B cell (primary cell): ENCODE measurements at places on chromosomes 7 and 10. TPM values are rescaled to one million over a fixed set of nuclear protein-coding genes. Genes with fewer than 3 reads are reported as not detected.

- no peaks in the 10 kb centered on the region for H3K36me3 ChIP-seq
- H3K27me3 ChIP-seq, result no peaks in the 10 kb centered on the region
- no peak overlapping the region for H3K27ac ChIP-seq
- no peak for DNase-seq
- no peaks in the 10 kb centered on the region for H3K4me1 ChIP-seq
These were observed 1310.8 kb downstream of the XPNPEP1 start for GRCh38 chr10:108612485-108612884.

GRCh38 chr7:156039971-156040677 lies 227.9 kb upstream of the SHH start:
- H3K36me3 ChIP-seq, result no peaks in the 10 kb centered on the region
- no peak overlapping the region for H3K27ac ChIP-seq
- no peak overlapping the region for H3K4me3 ChIP-seq
- no peaks in the 10 kb centered on the region for H3K4me1 ChIP-seq
- peak; percentile 31 for DNase-seq
- no peaks in the 10 kb centered on the region for H3K27me3 ChIP-seq

- H3K4me1 ChIP-seq, result peaks cover 19% of the 10 kb centered on the region
- no peak overlapping the region for H3K27ac ChIP-seq
- H3K4me3 ChIP-seq, result no peak overlapping the region
- no peaks in the 10 kb centered on the region for H3K27me3 ChIP-seq
These were observed 9.5 kb downstream of the GHRHR start for GRCh38 chr7:30973292-30973691.

DNA sequence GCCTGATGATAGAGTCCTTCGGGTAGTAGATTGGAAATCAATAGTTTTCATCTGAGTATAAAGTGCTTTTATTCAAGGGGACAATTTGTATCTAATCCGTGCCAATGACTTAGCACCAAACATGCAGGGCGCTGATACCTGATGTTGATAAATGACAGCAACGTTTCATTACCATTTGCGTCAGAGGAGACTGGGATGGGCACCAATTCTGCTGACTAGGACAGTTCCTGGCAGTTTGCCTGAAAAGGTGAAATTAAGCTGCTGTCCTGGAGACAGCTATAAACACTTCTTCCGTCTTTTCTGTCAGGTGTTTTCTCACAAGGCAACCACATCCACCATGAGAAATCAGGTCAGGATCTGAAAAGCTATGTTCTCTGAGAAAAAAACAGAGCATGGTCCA lies 1136.4 kb downstream of the TYW1 start:
- no peak overlapping the region for H3K4me3 ChIP-seq
- no peak for DNase-seq
- H3K4me1 ChIP-seq, result no peaks in the 10 kb centered on the region
- H3K27me3 ChIP-seq, result no peaks in the 10 kb centered on the region
- no peak overlapping the region for H3K27ac ChIP-seq

GRCh38 chr10:3761021-3761686 lies 23.9 kb downstream of the KLF6 start:
- H3K4me3 ChIP-seq, result no peak overlapping the region
- peaks cover 66% of the 10 kb centered on the region for H3K4me1 ChIP-seq
- H3K27me3 ChIP-seq, result no peaks in the 10 kb centered on the region
- H3K36me3 ChIP-seq, result no peaks in the 10 kb centered on the region
- peak overlapping the region; percentile 82 for H3K27ac ChIP-seq

DNA sequence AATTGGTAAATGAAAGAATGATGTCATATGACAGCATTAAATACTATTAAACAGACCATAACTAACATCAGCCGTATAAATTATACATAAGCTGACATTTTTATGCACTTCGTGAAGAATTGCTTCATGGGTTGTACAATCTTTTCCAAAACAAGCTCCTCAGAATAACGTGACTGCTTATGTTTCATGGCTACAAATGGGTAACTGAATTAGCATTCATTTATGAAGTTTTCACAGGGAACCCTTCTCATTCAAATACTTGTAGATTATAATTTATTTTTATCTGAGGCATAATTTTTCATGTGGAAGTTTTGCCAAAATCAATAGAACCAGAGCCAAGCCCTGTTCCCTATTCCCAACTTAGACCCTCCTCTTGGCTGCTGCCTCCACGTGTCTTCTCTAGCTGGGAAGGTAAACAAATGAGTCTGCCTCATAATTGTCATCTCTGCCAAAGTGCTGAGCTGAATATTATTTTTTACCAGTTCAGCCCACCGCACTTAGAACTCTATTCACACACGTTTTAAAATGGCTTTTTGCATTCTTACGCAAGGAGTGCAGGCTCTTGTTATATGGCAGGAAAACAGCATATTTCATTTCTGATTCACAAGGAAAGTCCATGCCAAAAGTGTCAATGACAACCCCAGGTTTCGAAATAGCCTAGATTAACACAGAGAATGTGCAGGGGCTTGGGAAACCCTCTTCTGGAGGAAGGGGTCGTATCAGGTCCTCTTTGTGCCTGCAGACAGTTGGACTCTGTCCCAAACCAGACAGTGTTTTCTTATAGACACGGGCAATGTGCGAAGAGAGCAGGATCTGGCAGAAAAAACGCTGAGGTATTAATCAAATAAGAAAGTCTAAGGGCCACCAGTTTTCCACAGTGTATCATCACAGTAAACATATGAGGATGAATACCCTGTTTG lies 370.7 kb upstream of the MGMT start:
- H3K36me3 ChIP-seq, result no peaks in the 10 kb centered on the region
- no peak overlapping the region for H3K27ac ChIP-seq
- no peak overlapping the region for H3K4me3 ChIP-seq
- no peak for DNase-seq
- no peaks in the 10 kb centered on the region for H3K27me3 ChIP-seq

DNA sequence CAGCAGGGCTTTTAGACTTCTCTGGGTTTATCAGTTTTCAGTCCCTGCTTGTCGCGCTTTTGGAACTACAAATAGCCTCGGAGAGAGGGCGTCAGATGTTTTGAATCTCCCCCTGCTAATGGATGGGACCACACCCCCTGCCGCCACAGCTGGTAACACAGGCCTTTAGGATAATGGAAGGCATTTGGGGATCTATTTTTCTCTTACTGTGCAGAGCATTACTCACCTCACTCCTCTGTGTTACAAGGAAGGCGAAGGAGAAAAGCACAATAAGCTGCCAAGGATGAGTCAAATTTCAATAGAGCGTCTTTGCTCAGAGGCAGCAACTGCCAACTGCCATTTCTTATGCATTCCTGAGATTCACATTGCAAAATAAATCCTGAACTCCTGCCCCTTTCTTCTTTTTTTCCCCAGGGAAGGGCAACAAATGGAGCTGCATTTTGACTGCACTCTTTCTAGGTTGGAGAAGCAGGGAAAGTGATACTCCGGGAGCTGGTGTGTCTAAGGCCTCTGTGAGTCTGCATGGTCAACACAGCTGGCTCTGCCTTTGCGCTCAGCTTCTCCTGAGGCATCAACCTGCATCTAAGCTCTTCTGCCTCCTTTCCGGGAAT lies 31.5 kb upstream of the SMNDC1 start:
- H3K36me3 ChIP-seq, result no peaks in the 10 kb centered on the region
- DNase-seq, result no peak
- H3K27me3 ChIP-seq, result no peaks in the 10 kb centered on the region
- no peak overlapping the region for H3K4me3 ChIP-seq

- H3K4me1 ChIP-seq, result no peaks in the 10 kb centered on the region
- no peaks in the 10 kb centered on the region for H3K27me3 ChIP-seq
- H3K36me3 ChIP-seq, result no peaks in the 10 kb centered on the region
- no peak for DNase-seq
- no peak overlapping the region for H3K27ac ChIP-seq
These were observed 712.1 kb downstream of the PHTF2 start for GRCh38 chr7:78510580-78511188.

DNA sequence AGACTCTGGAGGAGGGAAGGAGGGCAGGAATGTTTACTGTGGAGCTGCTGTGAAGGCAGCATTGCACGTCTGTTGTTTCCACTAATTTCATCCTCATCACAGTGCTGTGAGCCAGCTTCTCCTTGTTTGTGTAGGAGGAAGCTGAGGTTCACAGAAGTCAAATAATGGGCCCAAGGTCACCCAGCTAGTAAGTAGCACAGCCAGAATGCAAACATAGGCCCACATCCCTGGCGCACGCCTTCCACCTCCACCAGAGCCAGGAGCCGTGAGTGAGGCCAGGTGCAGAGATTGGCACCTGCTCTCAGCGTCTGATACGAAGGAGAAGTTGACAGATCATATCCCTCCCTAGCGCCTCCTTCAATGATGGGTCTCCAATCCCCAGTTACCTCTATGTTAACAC lies 93.6 kb downstream of the HTR5A start:
- H3K36me3 ChIP-seq, result no peaks in the 10 kb centered on the region
- H3K27ac ChIP-seq, result no peak overlapping the region
- H3K4me3 ChIP-seq, result no peak overlapping the region

DNA sequence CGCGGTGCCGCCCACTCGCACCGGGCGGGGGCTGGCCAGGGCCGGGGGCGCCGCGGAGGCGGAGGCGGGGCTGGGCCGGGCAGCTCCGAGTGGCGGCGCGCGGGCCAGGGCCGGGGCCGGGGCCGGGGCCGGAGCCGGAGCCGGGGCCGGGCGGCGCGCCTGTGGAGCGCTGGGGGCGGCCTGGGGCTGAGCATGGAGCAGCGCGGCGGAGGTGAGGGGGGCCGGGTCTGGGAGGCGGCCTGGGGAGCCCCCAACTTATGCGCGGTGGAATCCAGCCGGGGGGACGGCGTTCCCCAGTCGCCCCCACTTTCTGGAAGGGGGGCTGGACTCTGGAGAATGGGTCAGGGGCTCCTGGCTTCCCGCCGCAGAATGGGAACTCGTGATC lies at the start of gene LZTS2:
Gene LZTS2, plus strand, starts transcription at position 67 of the 385 bp plus-strand sequence. CDS start 2,731 bp downstream, outside the sequence.
- H3K27me3 ChIP-seq, result no peaks in the 10 kb centered on the region
- no peak for DNase-seq
- H3K27ac ChIP-seq, result peak within 1 kb of the TSS; percentile 84
- peaks cover 9% of the 10 kb centered on the region for H3K36me3 ChIP-seq

GRCh38 chr10:84605802-84606201 lies 277.4 kb downstream of the CCSER2 start:
- H3K4me1 ChIP-seq, result no peaks in the 10 kb centered on the region
- no peak overlapping the region for H3K4me3 ChIP-seq
- H3K36me3 ChIP-seq, result no peaks in the 10 kb centered on the region
- no peak for DNase-seq

- H3K4me3 ChIP-seq, result no peak overlapping the region
- no peak overlapping the region for H3K27ac ChIP-seq
- H3K27me3 ChIP-seq, result peaks cover 4% of the 10 kb centered on the region
- no peak for DNase-seq
- H3K36me3 ChIP-seq, result no peaks in the 10 kb centered on the region
These were observed 199.9 kb upstream of the KMT2E start for GRCh38 chr7:104814126-104814525.

- DNase-seq, result no peak
- H3K4me3 ChIP-seq, result no peak overlapping the region
- H3K27me3 ChIP-seq, result no peaks in the 10 kb centered on the region
- H3K27ac ChIP-seq, result no peak overlapping the region
- no peaks in the 10 kb centered on the region for H3K36me3 ChIP-seq
These were observed 17.5 kb upstream of the CDH23 start for GRCh38 chr10:71379118-71379766.

- peaks cover 8% of the 10 kb centered on the region for H3K4me1 ChIP-seq
- no peaks in the 10 kb centered on the region for H3K27me3 ChIP-seq
- no peak overlapping the region for H3K4me3 ChIP-seq
- DNase-seq, result no peak
- H3K36me3 ChIP-seq, result no peaks in the 10 kb centered on the region
These were observed 235.5 kb downstream of the CCSER2 start for GRCh38 chr10:84563868-84564267.

GRCh38 chr10:51368943-51369342 lies 294.7 kb downstream of the PRKG1 start:
- H3K27me3 ChIP-seq, result no peaks in the 10 kb centered on the region
- H3K4me3 ChIP-seq, result no peak overlapping the region

- H3K36me3 ChIP-seq, result no peaks in the 10 kb centered on the region
- H3K4me1 ChIP-seq, result peaks cover 22% of the 10 kb centered on the region
- H3K27ac ChIP-seq, result peak overlapping the region; percentile 4
- DNase-seq, result no peak
- H3K27me3 ChIP-seq, result no peaks in the 10 kb centered on the region
These were observed 65.0 kb upstream of the TES start for GRCh38 chr7:116145245-116145852.

DNA sequence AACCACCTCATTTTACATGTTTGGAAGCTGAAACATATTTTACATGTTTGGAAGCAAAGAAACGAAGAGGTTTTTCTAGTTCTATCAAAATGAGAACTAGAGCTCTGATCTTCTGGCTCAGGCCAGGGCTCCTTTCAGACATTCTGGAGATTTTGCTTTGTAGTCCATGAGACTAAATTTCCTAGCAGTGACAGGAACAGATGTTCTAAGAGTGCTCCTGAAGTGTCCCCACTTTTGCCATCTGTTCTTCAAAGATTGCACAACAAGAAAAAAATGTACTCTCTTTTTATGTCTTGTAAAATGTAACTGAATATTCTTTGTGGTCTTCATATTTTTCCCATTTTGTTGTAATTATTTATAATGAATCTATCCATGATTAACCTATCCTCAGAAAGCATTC lies 196.4 kb upstream of the PCLO start:
- DNase-seq, result no peak
- H3K36me3 ChIP-seq, result no peaks in the 10 kb centered on the region
- H3K4me1 ChIP-seq, result no peaks in the 10 kb centered on the region
- H3K27ac ChIP-seq, result no peak overlapping the region
- H3K27me3 ChIP-seq, result no peaks in the 10 kb centered on the region

DNA sequence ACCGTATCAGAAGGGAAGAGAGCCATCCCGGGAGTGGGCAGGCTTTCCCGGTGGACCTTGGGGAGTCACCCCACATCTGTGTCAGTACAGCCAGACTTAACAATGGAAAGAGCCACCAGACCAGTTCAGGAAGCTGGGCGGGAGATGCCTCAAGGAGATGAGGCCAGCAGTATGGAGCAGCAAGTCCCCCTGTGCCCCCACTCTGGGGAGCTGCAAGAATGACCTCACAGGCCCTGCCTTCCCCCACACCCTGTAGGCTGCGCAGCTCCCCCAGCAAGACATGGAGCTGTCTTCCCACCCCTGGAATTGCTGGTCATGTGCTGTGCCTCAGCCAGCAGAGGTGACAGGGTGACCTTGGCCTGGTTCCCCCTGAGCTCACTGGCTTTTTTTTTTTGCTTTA lies 76.8 kb upstream of the INSIG1 start:
- no peaks in the 10 kb centered on the region for H3K27me3 ChIP-seq
- H3K27ac ChIP-seq, result no peak overlapping the region
- H3K4me3 ChIP-seq, result no peak overlapping the region
- DNase-seq, result no peak

- H3K36me3 ChIP-seq, result no peaks in the 10 kb centered on the region
- H3K4me1 ChIP-seq, result peaks cover 28% of the 10 kb centered on the region
- peak overlapping the region; percentile 4 for H3K27ac ChIP-seq
- H3K27me3 ChIP-seq, result no peaks in the 10 kb centered on the region
These were observed 440 bp upstream of the GLRX3 start for GRCh38 chr10:130135676-130136225.

Gene OR6B1
- total RNA-seq, result not detected in 2 replicates

Gene ENTPD7
- total RNA-seq, result 6.0 and 6.2 TPM in 2 replicates

Gene WDR86
- 1.4 and 1.7 TPM in 2 replicates for total RNA-seq

Gene AGR3
- total RNA-seq, result not detected in 2 replicates

Gene RBP3
- total RNA-seq, result not detected in 2 replicates

Gene AKR1C4
- total RNA-seq, result not detected in 2 replicates

Gene CPA2
- not detected in 2 replicates for total RNA-seq

Gene NXPH1
- total RNA-seq, result not detected in 2 replicates

Gene NPTX2
- total RNA-seq, result not detected in 2 replicates

Gene EMX2
- not detected in 2 replicates for total RNA-seq

Gene HTR7
- total RNA-seq, result not detected in 2 replicates
